Hair follicular keratinocyte (primary cell): ENCODE measurements at places on chromosomes 5 and 9. TPM values are rescaled to one million over a fixed set of nuclear protein-coding genes. Genes with fewer than 3 reads are reported as not detected.

The CCL21 gene
- total RNA-seq = 0.31 TPM in 1 of 2 replicates, not detected in the other

The PTPRD gene
- total RNA-seq = 1.6 TPM in 2 replicates

The TMOD1 gene
- total RNA-seq = not detected in 2 replicates

The CCDC187 gene
- not detected in 2 replicates for total RNA-seq

The CCL28 gene
- 1.3 and 1.7 TPM in 2 replicates for total RNA-seq

The NUTM2G gene
- not detected in 2 replicates for total RNA-seq

The CDHR2 gene
- not detected in 2 replicates for total RNA-seq

The ALDH1A1 gene
- total RNA-seq = not detected in 2 replicates

The IRX4 gene
- total RNA-seq = 54.4 and 59.8 TPM in 2 replicates

The TMEM8B gene
- 1.1 and 3.7 TPM in 2 replicates for total RNA-seq

The SPINK6 gene
- total RNA-seq = 10.3 and 28.1 TPM in 2 replicates

The RELL2 gene
- total RNA-seq = 5.6 and 15.1 TPM in 2 replicates

The TPM2 gene
- 53.1 and 157 TPM in 2 replicates for total RNA-seq

The KCNV2 gene
- not detected in 2 replicates for total RNA-seq

The SPINK4 gene
- total RNA-seq = not detected in 2 replicates

The CARTPT gene
- total RNA-seq = not detected in 2 replicates

The PARP8 gene
- 7.6 and 8.8 TPM in 2 replicates for total RNA-seq

The PRLR gene
- total RNA-seq = not detected in 2 replicates
